A549 treated with DMSO at 1 μM for 4 hours (cell line): ENCODE measurements at places on chromosomes 11 and 22. TPM values are rescaled to one million over a fixed set of nuclear protein-coding genes. Genes with fewer than 3 reads are reported as not detected.

DCPS gene
- 16.3 to 21.2 TPM (median 19.1 TPM) in 5 replicates for total RNA-seq

DUSP8 gene
- total RNA-seq = 0.96 to 1.9 TPM (median 1.6 TPM) in 5 replicates

INS gene
- not detected in 5 replicates for total RNA-seq

DBX1 gene
- total RNA-seq = not detected in 5 replicates

PKNOX2 gene
- 0.02 TPM in 1 of 5 replicates, not detected in the others for total RNA-seq

APLNR gene
- total RNA-seq = 0.06 to 0.20 TPM (median 0.11 TPM) in 5 replicates

P2RX6 gene
- 0.56 to 0.94 TPM (median 0.86 TPM) in 5 replicates for total RNA-seq

NCR3LG1 gene
- 2.3 to 3.7 TPM (median 3.3 TPM) in 5 replicates for total RNA-seq
